SW 1271 (cell line): ENCODE measurements at places on chromosomes 11 and 22.

DNA sequence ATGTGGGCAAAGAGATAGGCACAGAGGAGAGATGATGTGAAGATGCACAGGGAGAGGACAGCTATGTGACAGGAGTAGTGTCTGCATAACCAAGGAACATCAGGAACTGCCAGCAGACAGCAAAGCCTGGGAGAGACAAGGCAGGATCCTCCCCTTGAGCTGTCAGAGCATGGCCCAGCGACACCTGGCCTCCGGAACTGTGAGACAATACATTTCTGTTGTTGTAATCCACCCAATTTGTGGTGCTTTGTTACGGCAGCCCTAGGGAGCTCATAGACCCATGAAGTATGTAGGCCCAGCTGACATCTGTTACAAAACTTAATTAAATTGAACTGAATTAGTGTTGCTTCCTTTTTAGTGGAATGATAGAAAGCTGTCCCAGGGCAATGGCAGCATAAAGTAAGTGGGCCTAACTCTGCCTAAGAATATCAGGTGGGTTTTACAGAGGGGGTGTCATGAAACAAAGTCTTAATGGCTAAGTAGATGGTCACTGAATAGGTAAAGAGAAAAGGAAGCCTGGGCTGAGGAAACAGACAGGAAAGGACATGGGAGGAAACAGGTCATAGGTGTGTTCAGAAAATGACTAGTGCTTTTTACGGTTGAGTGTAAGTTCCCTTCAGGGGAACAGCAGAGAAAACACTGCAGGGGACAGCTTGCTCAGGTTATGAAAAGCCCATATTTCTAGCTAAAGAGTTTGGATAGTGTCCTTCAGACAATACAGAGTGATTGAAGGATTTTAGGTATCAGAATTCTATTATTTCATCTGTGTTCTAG lies 24.8 kb downstream of the RASSF10 start:
- DNase-seq: no peak

DNA sequence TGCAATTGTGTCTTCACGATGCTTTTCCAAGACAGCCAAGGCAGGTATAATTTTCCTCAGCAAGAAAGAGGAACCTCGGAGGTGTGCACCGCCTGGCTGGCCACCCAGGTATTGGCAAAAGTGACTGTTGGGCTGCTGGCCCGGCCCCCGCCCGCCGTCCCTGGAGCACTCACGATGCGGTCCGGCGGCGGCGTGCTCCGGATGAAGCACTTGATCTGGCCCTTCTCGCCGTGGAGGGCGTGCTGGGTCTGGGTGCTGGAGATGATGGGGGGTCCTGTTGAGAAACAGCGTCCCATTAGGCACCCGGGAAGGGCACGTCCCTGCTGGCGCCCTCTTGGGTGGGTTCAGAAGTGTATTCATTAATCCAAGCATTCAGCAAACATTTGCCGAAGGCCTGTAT lies 84.8 kb downstream of the ST3GAL4 start:
- DNase-seq: no peak

DNA sequence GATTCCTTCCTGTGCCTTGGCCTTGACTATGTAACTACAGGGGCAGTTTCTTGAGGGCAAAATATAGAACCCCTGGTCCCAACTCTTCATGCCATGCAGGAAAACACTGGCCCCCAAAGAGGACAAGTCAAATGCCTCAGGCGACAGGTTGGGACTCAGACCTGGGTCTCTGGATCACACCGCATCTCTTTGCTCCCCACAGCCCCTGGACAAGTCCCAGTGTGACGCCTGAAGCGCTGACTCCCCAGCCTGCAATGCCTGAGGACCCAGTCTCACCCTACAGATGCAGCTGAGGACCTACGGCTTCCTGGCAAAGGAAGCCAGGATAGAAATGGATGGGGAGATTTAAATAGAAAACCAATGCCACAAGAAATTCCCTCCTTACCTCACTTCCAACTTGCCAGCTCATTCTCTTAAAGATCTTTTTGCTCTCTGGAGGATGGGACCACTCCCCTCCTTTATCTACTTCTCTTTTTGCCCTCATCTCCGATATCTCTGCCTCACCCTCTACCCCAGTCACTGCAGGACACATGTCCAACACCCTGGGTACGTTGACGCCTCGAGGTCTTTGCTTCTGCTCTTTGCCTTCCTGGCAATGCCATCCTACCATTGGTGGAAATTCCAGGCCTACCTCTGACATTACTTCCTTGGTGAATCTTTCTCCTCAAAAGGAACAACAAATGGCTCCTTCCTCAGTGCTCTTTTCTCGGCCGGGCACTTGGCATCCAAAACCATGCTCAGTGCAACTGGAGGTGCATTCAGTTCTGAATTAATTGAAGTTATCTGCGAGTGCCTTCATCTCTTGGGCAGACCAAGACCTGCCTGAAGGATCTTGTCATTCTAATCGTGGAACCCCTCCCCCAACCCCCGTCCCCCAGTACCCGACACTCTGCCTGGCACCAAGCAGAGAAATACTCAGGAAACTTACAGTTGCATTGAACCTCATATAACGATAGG lies 2.0 kb upstream of the PRDM11 start:
- no peak for DNase-seq

DNA sequence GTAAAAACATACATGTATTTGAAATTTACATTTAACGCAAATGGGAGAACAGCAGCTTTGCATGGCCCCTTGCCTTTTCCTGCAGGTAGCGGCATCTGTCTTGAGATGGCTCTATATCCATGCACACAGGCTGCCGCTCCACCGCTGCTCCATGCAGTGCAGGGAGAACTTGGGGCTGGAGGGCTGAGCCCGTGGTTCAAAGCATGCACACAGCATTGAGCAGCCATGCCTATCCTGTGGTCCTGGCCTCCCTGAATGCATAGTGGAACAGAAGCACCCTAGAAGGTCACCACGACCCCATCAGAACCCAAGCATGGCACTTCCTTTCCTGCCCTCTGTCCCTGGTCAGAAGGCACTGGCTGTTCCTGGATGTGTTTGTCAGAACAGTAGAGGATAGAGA lies 35.0 kb upstream of the TP53I11 start:
- DNase-seq: no peak
